ENCODE measurements at places on chromosomes 5 and 9.

GRCh38 chr5:141508440-141508797 lies 19.5 kb downstream of the PCDHGC5 start:
- DNase-seq: no peak

DNA sequence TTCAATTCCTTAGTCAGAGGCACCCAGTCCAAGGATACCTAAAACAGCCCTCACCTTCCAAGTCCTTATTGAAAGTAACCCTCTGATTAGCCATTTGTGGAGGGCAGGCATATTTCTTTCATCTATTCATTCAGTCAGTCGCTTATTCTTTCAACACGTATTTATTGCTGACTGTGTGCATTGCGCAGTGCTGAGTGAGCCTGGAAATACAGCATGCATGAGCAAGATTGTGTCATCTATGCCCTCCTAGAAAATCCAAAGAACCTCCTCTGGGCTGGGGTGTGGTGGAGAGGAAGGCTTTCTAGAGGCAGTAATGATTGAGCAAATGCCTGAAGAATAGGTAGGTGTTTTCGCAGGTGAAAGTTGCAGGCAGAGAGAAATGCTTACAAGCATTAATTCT lies 8.5 kb upstream of the FEM1C start:
- DNase-seq: no peak

GRCh38 chr5:32074401-32074800 lies 99.7 kb downstream of the GOLPH3 start:
- DNase-seq: no peak

DNA sequence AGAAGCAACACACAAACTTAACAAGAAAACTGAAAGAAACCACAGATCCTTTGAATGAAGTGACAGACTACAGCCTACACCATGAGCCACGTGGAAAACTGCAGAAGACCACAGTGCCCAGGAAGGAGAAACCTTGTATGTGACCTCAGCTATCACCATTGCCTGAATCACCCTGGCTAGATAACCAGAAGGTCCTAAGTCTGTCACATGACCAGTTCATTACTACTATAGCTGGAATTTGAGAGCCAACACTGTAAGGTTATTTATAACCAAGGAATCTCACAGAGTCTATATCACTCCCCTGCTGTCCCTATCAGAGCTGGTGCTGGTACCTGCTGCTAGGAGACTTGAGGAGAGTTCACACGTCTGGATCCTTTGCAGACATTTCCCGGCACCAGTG lies 90.3 kb upstream of the FBXL17 start:
- no peak for DNase-seq

GRCh38 chr9:131776473-131776872 lies 36.6 kb upstream of the RAPGEF1 start:
- DNase-seq: no peak

GRCh38 chr9:89955144-89955543 lies 350.3 kb downstream of the GADD45G start:
- no peak for DNase-seq

DNA sequence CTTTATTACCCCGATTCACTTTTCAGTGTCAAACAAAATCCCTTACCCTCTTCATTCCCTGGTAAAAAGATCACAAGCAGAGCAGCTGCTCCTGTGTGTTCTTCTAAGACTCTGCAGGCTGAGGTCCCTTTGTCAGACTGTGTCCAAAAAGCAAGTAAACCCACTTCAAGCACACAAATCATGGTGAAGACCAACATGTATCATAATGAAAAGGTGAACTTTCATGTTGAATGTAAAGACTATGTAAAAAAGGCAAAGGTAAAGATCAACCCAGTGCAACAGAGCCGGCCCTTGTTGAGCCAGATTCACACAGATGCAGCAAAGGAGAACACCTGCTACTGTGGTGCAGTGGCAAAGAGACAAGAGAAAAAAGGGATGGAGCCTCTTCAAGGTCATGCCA lies 34.5 kb downstream of the CREBRF start:
- no peak for DNase-seq

DNA sequence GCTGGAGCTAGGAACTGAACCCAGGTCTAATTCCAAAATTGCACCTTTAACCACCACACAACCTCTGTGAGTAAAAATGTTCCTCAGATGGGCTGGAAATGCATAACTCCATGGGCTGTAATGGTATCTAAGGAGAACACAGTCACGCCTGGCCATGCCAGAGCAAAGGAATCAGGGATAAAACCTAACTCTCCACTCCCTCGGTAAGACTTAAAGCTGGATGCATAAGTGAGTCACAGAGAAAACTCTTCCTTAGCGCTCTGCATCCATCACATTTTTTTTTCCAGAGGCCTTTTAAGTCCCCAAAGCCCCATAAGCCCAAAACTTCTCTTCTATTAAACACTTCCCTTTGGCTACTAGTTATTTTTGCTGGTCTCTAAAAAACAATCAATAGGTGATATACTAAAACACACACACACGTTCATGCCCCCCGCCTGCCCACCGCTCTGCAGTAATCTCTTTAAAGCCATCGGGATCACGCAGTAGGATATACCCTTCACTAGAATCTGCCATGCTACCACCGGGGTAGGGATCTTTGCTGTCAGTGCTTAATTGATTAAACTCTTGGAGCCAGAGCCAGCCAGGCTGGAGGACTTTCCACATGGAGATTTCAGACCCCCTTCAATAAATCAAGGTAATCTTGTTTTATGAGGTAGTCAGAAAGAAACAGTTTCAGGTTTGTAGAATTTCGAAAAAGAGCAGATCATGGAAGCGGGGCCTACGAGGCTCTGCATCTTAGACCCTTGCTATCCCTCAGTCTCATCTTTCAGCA lies 212.9 kb downstream of the MAPKAP1 start:
- DNase-seq: no peak

DNA sequence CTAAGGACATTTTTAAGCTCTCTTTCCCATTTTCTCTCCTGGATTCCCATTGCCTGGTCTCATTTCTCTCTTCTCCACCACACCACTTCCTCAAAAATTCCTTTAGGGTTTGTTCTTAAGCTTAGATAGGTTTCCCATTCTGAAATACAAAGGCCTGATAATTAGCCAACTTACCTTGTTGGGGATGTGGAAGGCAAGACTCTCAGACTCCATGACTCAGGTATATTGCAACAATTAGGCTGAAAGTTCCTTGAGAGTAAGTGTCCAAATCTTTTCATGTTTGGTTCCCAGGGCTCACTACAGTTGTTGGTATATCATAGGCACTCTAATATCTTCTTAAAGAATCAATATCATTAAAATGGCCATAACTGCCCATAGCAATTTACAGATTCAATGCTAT lies 43.6 kb downstream of the FXN start:
- no peak for DNase-seq
